ENCODE measurements at places on chromosomes 7 and 10. TPM values are rescaled to one million over a fixed set of nuclear protein-coding genes. Genes with fewer than 3 reads are reported as not detected.

DNA sequence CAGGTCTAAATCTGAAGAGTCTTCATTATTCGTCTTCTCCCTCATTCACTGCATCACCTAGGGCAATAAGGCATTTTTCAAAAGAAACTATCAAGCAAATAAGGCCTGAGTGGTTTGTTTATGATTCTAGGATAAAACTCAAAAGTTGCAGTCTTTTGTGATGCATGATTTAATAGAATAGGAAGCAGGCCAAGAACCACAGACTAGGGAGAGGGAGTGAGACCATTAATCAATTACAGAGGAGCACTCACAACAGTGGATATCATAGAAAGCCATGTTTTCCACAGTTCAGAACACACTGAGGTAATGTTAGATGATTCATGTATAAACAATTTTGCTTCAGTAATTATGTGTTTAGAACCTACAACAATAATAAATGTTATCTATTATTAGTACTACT lies 87.8 kb upstream of the LRRTM3 start:
- DNase-seq = no peak

- DNase-seq = no peak
Observed at GRCh38 chr7:13099154-13099795, 411.8 kb downstream of the ARL4A start.

Gene NAPEPLD
- total RNA-seq = 33.8 TPM

DNA sequence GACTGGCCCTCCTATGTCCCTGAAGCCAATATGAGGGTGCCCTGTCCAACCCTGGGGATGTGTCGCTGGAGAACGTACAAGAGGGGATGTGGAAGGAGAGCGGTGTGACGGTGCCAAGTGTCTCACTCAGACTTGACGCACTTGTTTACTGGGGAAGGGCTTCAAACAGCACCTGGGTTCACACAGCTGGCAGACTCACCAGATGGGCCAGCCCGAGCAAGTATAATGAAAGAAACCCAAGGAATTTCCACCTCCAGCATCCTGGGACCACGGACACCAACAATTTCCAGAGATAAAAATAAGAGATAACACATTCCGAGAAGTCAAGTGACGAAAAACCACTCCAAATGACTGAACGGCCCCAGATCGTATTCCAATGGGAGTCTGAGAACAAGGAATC lies 5.3 kb downstream of the ATP5MF start:
- no peak for DNase-seq

DNA sequence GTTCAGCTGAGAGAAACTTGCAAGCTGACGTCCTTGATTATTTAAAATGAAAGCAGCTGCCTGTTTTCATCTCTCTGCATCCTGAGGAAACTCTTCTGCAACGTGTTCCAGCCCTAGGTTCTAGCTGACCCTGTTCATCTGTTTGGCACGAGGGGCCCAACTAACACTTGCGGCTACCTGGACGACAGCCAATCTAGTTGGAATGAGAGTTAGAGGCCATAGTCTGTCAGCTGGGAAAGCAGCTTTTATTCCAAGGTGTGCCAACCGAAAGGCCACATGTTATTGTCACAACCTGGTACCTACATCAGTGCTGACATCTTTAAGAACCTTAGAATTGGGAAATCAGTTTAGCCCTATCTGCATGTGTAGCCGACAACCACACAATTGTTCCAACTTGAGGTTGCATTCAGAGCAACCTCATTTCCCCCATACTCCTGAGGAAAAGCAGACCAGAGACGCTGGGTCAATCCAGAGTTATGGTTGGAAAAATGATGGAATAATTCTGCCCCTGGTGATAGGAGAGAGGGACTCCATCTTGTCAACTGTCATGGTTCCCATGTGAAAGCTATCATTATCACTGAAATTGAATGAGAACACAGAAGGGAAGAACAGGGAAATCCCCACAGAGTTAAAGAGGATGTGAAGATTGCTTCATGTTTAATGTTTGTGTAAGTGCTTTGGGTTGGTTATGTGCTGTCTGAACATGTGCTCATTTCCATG lies 121.6 kb downstream of the EGFR start:
- DNase-seq = peak; percentile 11

- DNase-seq = no peak
Observed at GRCh38 chr10:76624470-76624869, 1013.1 kb downstream of the KCNMA1 start.

- DNase-seq = no peak
Observed at GRCh38 chr7:128790315-128791041, 1.3 kb upstream of the CCDC136 start.

DNA sequence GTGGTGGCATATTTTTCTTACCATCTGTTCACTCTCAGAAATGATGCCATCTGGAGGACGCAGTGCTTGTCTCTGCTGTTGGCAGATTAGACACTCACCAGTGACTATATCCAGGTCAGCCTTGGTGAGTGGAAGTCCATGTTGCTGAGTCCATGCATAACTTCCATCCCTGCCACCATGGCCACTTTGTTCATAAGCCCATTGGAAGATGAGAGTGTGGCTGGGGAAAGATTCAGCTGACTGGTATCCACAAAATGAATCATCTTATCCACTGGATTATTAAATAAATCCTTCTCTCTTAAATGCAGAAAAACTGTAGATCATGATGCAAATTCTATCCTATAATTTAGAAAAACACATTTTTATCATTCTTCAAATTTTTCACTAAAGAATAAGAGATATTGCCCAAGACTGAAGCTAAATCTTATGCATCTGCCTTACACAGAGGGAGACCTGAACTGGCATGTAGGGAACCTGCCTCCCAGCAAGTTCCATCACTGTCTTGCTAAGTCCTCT lies 726.9 kb downstream of the TNS3 start:
- DNase-seq = peak; percentile 56

DNA sequence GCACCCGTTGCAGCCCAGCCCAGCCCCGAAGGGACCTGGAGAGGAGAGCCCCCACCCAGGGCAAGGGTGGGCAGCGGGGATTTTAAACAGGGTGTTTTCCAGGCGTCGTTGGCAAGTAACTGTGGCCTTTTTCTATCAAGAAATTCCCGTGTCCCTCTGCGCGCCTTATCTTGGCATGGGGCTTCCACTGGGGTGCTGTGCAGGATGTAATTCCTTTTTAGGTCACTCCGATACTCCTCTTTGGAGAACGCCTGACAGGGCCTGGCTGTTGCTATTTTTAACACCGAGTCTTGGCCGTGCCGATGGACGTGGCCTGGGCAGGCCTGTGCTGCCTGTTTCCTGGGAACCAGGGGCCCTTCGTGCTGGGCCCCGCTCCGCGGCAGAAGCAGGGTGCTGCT lies 93.8 kb downstream of the INPP5A start:
- no peak for DNase-seq

DNA sequence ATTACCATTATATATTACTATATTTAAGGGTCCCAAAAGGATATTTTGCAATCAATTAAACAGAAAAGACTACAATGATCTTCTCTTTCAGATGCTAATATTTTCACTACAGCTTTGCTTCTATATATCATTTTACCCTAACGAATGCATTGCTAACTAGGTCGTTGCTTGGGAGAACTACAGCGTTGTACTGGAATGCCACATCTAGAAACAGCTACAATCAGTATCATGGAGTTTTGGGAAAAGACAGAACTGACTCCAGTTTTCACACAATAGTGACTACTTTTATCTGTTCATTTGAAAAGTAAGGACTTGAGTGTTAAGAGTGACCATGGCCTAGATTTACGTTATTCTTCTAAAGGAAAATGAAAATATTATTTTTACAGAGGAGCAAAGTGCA lies 38.5 kb downstream of the LRRN3 start:
- no peak for DNase-seq

DNA sequence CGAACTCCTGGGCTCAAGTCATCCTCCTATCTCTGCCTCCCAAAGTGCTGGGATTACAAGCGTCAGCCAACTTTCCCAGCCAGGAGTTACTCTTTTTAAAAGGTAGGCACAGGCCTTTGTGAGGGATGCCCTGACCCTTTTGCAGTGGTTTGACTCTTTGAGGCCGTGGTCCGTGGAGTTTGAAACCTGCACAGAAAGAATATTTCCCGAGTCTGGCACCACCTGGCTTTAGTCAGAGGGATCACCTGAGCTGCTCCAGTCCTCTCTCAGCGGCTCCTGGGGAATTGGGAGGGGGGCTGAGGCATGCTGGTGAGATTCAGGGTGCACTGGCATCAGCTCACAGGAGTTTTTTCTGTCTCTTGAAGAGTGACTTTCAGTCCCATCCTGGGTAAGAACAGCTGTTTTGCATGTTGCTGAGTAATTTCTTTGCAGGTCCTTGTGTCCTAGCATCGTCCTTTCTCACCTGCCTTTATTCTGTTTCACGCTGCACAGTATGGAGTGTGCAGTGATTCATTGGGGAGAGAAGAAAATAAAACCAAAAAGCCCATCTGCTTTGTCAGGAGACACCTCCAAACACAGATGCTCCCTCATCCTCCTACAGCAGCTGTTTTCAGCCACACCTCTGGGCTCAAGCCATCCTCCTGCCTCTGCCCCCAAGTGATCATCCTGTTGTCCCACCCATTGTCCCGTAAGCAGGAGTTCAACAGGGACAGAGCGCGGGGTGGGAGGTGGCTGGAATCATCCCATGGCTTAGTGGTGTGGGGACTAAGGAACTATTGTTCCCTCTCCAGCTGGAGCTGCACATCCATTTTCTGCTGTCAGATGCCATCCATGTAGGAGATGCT lies 284.7 kb downstream of the CAMK1D start:
- no peak for DNase-seq

GRCh38 chr10:103504181-103504783 lies 10.8 kb downstream of the NEURL1 start:
- DNase-seq = no peak

GRCh38 chr10:46293228-46293627 lies 6.4 kb downstream of the ANTXRL start:
- no peak for DNase-seq

DNA sequence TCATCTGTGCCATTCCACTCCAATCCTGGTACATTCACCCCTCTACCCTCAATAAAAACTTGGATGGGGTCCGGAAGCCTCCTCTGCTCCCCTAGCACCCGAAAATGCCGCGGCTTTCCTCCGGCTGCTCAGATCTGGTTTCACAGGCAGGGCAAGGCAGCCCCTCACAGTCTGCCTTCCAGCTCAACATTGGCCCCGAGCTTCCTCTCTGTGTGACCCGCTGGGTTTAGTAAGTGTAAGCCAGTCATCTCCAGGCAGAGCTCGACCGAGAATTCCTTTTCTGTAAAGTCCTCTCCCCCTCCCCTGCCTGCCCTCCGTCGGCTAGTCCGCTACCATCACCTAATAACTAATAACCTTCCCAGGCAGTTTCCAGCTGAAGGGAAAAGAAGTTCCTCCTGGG lies 3.4 kb downstream of the INHBA start:
- DNase-seq = no peak

- DNase-seq = no peak
Observed at GRCh38 chr7:123343611-123344010, 143.8 kb upstream of the SLC13A1 start.

Gene CNTNAP2
- not detected for total RNA-seq

DNA sequence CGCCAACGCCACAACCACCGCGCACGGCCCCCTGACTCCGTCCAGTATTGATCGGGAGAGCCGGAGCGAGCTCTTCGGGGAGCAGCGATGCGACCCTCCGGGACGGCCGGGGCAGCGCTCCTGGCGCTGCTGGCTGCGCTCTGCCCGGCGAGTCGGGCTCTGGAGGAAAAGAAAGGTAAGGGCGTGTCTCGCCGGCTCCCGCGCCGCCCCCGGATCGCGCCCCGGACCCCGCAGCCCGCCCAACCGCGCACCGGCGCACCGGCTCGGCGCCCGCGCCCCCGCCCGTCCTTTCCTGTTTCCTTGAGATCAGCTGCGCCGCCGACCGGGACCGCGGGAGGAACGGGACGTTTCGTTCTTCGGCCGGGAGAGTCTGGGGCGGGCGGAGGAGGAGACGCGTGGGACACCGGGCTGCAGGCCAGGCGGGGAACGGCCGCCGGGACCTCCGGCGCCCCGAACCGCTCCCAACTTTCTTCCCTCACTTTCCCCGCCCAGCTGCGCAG lies 424 bp downstream of the EGFR start:
- no peak for DNase-seq

Gene CAMK1D
- total RNA-seq = 0.37 TPM

- DNase-seq = peak; percentile 9
Observed at GRCh38 chr10:44966816-44967509, 7.4 kb downstream of the RASSF4 start.

- DNase-seq = peak; percentile 7
Observed at GRCh38 chr10:68666280-68666760, 54.7 kb upstream of the CCAR1 start.

DNA sequence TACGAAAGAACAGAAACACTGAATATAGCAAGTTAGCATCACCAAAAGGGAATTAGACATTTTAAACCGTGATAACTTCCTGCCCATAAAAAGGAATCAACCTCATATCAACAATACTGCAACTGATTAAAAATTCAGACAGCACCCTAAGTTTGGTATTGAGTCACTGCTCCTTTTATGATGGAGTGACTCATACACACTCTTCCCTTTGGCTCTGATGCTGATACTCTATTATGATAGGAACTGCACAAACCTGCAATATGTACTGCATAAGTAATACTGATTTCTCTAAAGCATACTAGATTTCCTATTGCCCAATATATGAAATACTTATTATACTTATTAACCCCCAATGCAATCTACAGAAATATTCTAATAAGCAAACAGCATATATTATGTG lies 118.7 kb downstream of the PARD3 start:
- no peak for DNase-seq

Gene SMKR1
- total RNA-seq = 1.4 TPM

- DNase-seq = no peak
Observed at GRCh38 chr10:26438534-26439341, 597 bp downstream of the APBB1IP start.

DNA sequence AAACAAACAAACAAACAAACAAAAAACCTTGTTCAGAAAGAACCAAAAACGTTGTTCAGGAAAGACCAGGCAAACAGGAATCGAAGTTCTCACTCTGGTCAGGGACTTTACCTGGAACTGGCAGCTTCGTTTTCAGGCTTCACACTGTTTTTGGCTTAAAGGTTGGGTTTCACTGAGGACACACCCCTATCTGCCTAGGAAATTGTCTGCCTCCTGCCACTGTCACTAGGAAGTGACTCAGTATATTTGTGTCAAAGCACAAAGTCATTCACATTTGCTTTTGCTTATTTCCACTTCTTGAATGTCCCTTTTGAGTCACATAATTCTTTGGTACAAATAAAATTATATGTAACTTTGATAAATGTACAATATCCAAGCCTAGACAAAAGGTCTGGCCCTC lies 37.9 kb downstream of the PNLIPRP3 start:
- no peak for DNase-seq

Gene AKR1C3
- total RNA-seq = not detected

- no peak for DNase-seq
Observed at GRCh38 chr7:157699357-157700013, 362.7 kb downstream of the DNAJB6 start.

DNA sequence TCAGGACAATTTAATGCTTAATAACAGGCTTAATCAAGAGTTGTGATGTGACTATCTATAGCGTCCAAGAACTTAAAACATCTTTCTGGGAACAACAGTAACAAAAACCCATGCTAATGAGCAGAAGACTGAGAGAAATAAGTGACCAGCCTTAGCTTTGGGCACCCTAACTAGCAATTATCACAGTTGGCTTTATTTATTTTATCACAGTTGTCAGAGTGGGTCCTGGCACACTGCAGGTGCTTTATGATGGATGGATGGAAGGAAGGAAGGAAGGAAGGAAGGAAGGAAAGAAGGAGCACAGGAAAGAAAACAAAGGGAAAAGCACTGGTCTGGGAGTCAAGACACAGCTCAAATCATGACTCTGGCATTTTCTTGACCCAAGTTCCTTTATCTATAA lies 181.1 kb downstream of the SKAP2 start:
- DNase-seq = no peak

All from SK-MEL-5 (cell line).